Activated CD4-positive, alpha-beta T cell treated with anti-CD3 and anti-CD28 coated beads for 48 hours (primary cell): ENCODE measurements at places on chromosomes 5 and 9.

DNA sequence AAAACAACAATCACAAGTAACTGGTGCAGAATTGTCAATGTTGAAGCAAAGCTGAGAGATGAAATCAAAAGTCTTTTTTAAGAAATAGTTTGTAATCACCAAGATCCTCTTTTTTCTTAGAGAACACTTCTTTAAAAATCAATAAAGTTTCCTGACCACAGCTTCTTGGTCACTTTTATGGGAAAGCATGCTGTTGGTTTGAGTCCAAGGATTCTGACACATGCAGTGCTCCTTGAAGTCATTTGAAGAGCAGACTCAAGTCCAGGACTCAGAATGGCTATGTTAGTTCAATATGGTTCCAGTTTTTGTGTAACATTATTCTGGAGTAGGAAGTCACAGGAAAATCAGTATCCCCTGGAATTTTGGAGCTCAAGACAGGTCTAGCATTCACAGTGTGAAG lies 480.6 kb downstream of the NR2F1-AS1 start:
- no peak for DNase-seq

- no peak for DNase-seq
These were observed 12.1 kb downstream of the RGS14 start for GRCh38 chr5:177369645-177370440.

- no peak for DNase-seq
These were observed 57.4 kb upstream of the ANKRD55 start for GRCh38 chr5:56290378-56291078.

- DNase-seq = no peak
These were observed 13.2 kb upstream of the S100Z start for GRCh38 chr5:76836585-76836984.

- DNase-seq = no peak
These were observed 34.0 kb downstream of the CDK5RAP2 start for GRCh38 chr9:120545701-120546550.

GRCh38 chr9:88759364-88759763 lies 224.4 kb downstream of the NXNL2 start:
- DNase-seq = no peak

- peak; percentile 6 for DNase-seq
These were observed 141.6 kb upstream of the SPRY4 start for GRCh38 chr5:142466195-142466971.

- no peak for DNase-seq
These were observed 217.7 kb upstream of the PANK3 start for GRCh38 chr5:168796593-168797580.

DNA sequence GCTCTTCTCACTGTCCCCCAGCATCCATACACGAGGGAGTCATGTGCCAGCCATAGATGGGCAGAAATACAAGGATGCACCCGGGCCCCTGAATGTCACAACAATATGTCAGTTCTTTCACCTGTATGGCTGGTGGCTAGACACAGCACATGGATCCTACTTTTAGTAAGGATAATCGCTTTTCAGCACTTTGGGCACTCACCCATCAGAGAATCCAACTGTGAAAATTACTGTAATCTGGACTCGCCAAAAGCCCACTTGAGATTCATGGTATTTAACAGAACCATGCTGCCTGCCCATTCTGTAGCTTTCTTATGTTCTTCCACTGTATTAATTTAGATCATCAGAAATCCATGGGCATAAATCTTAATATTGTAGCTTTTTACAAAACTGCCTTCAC lies 124.8 kb downstream of the FRMD3 start:
- no peak for DNase-seq

DNA sequence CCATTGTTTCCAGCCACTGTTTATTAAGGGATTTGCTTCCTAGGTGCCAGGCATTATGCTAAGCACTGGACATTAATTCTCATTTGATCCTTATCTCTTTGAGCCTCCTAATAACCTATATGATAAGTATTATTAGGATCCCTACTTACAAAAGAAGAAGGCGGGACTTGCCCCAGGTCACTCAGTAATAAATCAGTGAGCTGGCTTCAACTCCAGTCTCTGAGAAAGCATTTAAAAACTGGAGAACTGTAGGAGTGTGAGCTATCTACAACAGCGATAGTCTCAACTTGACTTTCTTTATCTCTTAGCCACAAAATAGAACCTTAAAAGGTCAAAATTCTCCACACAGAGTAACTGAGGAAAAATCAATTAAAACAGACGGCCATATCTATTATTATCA lies 155.0 kb downstream of the GNAQ start:
- no peak for DNase-seq

DNA sequence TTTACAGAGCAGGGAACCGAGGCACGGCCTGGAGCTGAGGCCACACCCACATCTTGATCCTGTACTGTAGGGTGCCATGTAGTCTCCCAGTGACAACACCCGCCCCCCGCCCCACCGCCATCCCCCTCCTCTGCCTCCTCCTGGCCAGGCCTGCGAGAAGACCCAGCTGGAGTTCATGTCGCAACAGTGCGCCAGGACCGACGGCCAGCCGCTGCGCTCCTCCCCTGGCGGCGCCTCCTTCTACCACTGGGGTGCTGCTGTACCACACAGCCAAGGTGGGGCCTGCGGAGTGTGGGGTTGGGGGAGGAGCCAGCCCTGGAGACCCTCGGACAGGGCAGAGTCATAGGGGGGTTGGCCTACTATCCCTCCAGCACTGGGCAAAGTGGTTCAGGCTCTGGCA lies 14.5 kb downstream of the ADAMTS13 start:
- no peak for DNase-seq

GRCh38 chr5:95900383-95900958 lies 61.2 kb downstream of the ELL2 start:
- no peak for DNase-seq

GRCh38 chr5:151694035-151694485 lies 7.3 kb upstream of the SPARC start:
- DNase-seq = no peak

- no peak for DNase-seq
These were observed at the start of gene OTP for GRCh38 chr5:77637998-77638762. Gene OTP, minus strand, starts transcription at chr5:77638713. Its CDS starts 164 bp downstream, at chr5:77638549.

GRCh38 chr5:10699987-10700386 lies 61.0 kb downstream of the DAP start:
- DNase-seq = no peak

DNA sequence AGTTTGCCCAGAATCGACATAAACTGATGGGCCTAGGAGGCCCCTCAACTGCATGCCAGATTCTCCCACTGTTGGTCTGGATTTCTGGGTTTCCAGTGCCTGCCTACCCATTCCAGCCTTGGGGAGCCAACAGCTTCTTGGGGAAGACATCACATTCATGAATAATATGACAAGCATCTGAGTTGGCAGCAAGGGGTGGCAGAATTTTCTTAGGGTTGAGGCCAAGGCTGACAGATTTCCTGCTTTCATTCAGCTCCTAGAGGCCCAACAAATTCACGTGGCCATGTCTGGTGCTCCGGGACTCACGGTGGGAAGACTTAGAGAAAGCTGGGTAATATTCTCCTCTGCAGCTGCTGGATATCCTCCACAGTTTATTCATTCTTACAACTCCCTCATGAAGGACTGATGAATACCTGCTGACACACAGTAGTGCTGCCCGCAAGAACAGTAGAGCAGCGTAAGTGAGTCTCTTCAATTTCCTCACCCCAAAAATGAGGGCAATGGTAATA lies 305.0 kb upstream of the TNC start:
- no peak for DNase-seq

DNA sequence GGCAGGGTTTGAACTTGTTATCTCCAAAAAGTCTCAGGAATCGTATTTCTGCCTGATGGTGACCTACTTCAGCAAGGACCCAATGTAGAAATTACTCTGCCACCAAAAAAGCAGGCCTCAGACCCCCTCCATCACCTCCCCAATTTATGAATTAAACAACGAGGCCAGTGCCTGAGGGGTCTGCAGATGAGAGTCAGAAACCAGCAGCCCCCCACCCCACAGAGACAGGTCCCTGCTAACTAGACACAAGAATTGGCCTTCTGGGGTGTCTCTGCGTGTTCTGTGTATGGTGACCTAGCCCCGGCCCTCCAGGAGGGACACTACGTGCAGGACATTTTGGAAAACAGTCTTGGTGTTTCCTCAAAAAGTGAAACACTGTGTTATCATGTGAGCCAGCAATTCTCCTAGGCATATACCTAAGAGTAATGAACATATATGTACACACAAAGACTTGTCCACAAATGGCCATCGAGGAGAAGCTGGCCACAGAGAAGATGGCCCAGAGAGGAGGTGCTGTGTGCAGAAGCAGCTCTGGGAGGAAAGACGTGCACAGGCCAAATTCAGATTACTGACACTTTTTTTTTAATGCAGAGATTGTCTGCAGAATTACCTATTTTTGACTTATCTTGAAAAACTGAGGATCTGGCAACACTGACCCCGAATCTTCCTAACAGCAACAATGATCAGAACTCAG lies 93.8 kb downstream of the ADAMTS2 start:
- DNase-seq = no peak

DNA sequence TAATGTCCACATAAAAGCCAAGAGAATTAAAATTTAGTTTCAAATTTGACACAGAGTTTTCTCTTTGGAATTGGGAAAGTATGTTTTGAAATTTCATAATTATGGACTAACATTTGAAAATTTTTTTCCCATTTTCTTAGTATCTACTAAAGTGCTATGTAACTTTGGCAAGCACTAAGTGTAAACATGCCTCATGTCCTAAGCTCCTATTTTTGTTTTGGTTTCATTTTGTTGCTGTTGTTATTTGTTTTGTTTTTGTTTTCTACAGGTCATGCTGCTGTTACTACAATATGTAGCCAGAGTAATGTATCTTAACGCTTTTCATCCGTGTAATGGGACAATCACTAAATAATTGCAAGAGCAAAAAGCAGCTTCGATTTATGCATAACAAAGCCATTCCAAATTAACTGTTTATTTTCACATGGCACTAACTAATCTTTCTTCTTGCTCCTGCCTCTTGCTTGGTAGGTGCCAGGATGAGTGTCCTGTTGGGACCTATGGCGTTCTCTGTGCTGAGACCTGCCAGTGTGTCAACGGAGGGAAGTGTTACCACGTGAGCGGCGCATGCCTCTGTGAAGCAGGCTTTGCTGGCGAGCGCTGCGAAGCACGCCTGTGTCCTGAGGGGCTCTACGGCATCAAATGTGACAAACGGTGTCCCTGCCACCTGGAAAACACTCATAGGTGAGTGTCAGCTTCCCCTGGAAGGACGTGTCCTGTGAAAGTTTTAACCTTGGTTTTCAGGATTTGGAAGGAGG lies 107.3 kb upstream of the PRRC1 start:
- no peak for DNase-seq

- no peak for DNase-seq
These were observed 24.8 kb downstream of the CTSL start for GRCh38 chr9:87750726-87751125.

DNA sequence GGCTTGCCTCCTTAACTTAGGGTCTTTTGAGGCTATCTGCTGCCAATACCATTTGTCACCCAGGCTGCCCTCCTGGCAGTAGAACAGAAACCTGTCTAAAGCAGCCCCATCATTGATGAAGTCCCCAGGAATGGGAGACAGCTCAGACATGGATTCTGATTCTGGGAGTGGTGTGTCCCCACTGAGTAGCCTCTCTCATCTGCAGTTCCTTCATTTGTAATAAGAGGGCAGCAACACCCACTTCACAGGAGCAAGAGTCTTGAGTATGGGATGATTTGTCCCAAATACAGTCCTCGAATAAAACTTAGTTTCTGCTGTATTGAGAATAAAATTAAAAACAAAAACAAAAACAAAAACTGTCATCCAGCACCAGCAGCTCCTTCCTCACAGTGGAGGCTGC lies 167.6 kb downstream of the ASTN2 start:
- DNase-seq = no peak

DNA sequence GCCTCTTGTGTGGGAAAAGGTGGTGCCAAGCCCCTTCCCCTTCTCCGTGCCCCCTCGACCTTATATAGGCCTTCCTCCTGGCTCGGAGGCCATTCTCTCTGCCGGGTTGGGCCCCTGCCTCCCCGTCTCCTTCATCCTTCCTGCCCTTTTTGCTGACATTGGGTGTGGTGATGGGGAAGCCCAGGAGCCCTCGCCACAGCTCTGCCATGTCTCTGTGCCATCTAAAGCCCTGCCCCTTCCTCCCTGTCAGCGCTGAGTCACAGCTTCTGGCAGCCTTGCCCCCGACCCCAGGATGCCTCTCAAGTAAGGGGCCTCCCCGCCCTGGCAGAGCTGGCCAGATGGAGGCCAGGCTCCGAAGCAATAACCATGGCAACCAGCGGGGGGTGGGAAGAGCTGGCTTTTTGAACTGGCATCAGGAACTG lies 30.4 kb downstream of the JADE2 start:
- peak; percentile 91 for DNase-seq

DNA sequence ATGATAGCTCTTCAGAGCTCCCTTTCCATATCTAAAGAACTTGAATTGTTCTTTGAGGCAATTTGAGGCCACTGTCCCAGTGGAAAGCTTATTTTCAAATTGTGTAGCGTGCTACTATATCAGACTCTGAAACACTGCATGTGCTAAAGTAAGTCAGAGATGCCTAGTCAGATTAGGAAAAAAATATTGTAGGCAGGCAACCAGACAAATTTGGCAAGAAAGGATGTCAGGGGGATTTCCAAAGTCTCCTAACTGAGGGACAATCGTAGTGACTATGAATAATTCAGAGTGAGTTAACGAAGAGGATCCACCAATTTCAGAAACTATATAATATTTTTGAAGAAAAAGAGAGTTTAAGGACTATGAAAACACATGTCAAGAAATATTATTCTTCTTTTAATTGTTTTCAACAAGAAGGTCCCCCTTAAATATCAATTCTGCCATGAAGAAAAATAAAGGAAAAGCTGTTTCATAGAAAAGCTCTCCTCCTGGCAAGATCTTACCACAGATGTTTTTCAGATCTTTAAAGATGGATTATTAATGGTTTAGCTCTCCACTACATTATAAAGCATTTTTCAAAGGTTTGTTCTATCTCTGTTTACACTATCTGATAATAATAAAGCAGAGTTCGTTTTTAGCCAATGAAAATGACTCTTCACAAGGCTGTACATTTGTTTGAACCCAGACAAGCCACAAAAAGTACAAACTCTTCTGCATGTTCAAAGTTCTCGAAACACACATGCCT lies 273.5 kb upstream of the PTGER4 start:
- no peak for DNase-seq

GRCh38 chr9:130390986-130391385 lies 53.8 kb upstream of the ASS1 start:
- no peak for DNase-seq

DNA sequence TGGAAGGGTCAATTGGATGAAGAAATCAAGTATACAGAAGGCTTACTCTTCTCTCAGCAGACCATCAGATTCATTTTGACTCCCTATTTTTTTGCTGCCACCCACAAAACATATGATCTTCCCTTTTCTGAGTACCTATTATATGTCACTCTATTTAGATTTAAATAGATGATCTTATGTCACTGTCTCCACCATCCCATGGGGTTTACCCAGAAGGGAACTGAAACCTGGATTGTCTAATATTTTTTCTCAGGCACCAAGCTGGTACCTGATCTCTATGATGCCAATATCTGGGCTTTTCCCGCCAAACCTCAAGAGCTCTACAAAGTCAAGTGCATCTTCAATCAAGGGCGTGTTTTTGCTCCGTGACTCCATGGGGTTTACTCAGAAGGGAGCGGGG lies 118.7 kb downstream of the GAS1 start:
- DNase-seq = no peak

- DNase-seq = no peak
These were observed 526.7 kb upstream of the WWC1 start for GRCh38 chr5:167764641-167765289.

- no peak for DNase-seq
These were observed 138.8 kb downstream of the PIK3R1 start for GRCh38 chr5:68354315-68354714.
